ENCODE measurements at places on chromosomes 5 and 9. TPM values are rescaled to one million over a fixed set of nuclear protein-coding genes. Genes with fewer than 3 reads are reported as not detected.
A peak's percentile ranks its signal among the peaks of the same experiment; 100 is the strongest.

- no peak for DNase-seq
Observed at GRCh38 chr5:164617290-164617689, 1111.9 kb downstream of the MAT2B start.

DNA sequence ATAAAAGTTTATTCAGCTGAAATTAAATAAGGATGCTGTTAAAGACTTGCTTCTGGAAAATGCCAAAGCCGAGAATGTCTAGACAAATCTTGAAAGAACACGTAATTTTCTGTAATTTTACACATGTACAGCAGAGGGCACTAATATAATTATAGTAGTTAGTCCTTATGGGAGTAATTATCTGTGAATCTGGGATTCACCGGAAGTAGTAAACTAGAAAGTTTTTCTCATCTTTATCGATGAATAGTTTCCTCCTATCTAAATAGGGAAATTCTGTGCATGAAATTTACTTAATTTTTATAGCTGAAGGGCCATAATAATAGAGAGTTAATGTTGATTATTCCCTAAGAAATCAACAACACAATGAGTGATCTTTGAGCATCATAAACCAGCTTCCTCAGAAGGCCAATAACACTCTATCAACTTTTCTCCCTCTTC lies 18.4 kb upstream of the CNTLN start:
- no peak for DNase-seq

DNA sequence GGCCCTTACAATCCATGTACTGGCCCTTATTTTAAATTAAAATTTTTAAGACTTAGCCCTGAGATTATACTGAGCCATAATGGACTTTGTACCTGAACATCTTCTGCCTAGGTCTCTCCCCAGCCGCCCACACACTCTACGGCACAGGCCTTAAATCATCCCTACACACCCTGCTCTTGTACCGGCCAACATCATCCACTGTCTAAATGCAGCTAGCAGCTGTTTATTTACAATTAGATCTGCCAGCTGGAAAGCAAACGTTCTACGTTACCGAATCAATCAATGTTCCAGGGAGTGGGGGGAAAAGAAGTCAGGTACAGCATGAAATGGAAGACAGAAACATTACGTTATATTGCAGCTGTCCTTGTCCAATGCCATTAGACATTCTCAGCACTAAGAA lies 88.4 kb upstream of the GRAMD2B start:
- DNase-seq = no peak

GRCh38 chr5:87069974-87070608 lies 197.6 kb upstream of the RASA1 start:
- DNase-seq = no peak

GRCh38 chr5:54013556-54014194 lies 296.7 kb downstream of the ARL15 start:
- no peak for DNase-seq

- DNase-seq = no peak
Observed at GRCh38 chr5:150317048-150318003, 14.6 kb upstream of the ARSI start.

- DNase-seq = no peak
Observed at GRCh38 chr9:22343218-22343611, 103.4 kb upstream of the DMRTA1 start.

DNA sequence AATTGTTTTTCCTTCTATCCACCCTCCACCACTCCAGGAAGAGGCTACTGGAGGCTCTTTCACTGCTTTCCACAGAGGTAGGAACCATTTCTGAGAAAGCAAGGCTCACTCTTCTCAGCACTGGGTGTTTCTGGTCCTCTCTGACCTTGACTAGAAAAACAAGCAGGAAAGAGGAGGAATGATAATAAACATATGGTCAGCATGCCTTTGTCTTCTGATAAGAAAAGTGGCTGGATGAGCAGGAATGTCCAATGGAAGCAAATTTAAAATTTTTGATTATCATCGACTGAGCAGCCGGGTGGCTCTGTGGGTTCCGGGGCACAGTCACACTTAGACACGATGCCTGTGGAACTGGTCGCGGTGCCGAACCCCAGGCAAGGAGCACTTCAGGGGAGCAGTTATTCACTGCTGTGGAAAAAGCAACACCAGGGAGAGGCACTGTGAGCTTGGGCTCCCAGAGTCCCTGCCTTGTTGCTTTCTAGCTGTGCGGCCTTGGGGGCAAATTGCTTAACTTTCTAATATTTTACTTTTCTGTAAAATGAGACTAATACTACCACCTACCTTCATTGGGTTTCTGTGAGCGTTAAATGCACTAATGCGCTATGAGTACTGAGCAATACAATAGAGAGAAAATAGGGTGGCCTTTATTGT lies 157.0 kb upstream of the LHFPL2 start:
- DNase-seq = no peak

- no peak for DNase-seq
Observed at GRCh38 chr5:131509801-131510200, 125.2 kb downstream of the RAPGEF6 start.

DNA sequence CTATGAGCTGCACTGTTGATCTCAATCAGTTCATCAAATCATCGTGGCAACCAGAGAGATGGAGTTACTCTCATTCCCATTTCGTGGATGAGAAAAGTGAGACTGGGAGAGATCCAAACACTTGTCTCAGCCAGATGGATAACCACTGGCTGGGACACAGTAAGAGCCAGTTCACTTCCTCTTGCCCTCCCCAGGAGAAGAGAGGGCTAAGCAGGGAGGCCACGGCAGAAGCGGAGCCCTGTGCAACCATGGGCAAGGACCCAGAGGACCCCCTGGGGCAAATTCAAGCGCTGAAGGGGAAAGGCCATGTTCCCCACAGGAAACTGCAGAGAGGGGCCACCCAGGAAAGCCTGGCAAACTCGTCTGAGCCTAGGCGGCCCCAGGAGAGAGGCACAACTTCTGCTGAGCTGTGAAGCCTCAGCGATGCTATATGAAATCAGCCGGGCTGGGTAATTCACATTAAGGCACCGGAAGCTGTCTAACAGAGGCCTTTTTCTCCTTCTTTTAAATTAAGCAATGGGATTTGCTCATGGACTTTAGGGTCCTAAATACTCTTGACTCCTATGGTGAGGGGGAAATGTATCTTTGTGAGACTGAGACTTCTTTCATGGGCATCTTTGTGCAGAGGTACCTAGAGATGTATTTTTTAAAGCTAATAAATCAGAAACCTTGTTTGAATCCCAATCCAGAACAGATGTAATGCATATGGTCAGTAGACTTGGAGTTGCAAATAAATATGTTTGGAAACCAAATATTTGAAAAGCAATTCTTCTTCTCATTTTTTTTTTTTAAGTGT lies 137.1 kb upstream of the SMIM23 start:
- DNase-seq = no peak

- no peak for DNase-seq
Observed at GRCh38 chr9:21413151-21413550, 4.2 kb downstream of the IFNA8 start.

- peak; percentile 14 for DNase-seq
Observed at GRCh38 chr9:4298255-4299004, 1.4 kb downstream of the GLIS3 start.

GRCh38 chr9:75239176-75239575 lies 150.9 kb downstream of the OSTF1 start:
- DNase-seq = no peak

GRCh38 chr5:109739741-109740728 lies 50.3 kb downstream of the MAN2A1 start:
- DNase-seq = no peak

- DNase-seq = no peak
Observed at GRCh38 chr9:82091610-82092009, 103.0 kb downstream of the SPATA31D1 start.

GRCh38 chr9:95094002-95094401 lies 223.5 kb downstream of the FANCC start:
- no peak for DNase-seq

The MYORG gene
- 0.60 TPM for total RNA-seq

The ZNF879 gene
- 20.0 TPM for total RNA-seq

The PDLIM4 gene
- total RNA-seq = not detected

The C9orf153 gene
- 0.93 TPM for total RNA-seq

The CDC25C gene
- not detected for total RNA-seq

The SCAI gene
- total RNA-seq = 22.1 TPM

The ANKRD18A gene
- total RNA-seq = 6.6 TPM

The CAVIN4 gene
- not detected for total RNA-seq

The CSNK1G3 gene
- total RNA-seq = 72.7 TPM

The SEC61B gene
- 165 TPM for total RNA-seq

Data from naive thymus-derived CD4-positive, alpha-beta T cell (primary cell).